HuH-7.5 (cell line): ENCODE measurements at places on chromosomes 11 and 22.

DNA sequence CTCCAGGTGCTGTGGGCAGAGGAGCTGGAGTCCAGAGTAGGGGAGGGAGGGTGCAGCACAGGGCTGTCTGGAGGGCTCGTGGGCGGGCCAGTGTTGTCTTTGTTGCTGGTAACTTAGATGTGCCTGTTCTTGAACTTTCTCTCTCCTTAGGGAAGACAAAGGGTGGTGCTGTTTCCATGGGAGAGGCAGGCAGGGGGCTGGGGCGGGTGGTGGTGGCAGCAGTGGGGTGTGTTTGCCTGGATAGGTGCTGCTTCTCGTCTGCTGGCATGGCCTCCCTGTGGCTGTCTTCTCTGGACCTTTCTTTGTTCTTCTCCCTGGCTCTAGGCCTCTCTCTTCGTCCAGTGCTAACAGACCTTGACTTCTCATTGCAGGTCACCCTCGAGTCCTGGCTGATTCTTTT, 8.5 kb downstream of the SIDT2 start:
- no peak for DNase-seq

DNA sequence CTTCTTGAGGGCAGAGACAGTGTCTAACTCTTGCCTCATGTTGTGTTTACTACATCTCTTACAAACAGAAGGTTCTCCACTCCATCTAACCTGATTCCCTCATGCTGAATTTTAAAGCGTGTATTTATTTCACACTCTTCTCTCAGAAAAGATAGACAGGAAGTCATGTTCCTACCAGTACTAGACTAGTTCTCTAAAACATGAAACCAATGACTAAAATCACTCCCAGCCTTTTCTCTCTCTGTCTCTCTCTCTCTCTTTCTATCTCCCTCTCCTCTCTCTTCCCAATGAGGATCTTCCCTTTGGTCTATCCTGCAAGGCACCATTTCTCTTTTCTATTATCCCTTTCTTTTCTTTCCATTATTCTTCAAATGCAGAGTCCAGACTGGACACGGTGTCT, 391.9 kb upstream of the CADM1 start:
- DNase-seq = no peak

DNA sequence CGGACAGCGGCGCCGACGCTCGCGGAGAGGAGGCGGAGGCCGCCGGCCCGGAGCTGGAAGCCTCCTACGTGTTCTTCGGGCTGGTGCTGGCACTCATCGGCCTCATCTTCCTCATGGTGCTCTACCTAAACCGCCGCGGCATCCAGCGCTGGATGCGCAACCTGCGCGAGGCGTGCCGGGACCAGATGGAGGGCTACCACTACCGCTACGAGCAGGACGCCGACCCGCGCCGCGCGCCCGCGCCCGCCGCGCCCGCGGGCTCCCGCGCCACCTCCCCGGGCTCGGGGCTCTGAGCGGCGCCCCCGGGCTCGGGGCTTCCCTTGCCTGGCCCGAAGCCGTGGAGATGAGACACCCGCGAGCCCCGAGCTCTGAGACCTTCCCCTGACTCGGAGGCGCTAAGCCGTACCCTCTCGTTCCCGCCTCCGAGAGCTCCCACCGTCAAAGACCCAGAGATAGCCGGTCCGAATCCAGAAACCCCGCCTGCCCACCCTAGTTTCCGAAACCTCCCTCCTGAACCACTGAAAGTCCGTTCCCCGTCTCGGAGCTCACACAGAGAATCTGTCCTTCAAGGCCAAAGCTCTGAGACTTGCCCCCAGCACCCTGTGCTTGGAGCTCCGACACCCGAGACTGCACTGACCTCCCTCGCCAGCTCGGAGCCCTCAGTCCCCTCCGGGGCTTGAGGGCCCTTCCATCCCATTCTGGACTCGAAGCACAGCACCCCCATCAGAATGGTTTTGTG, 1.5 kb downstream of the TPBGL start:
- no peak for DNase-seq

- DNase-seq = no peak
These were observed 26.4 kb upstream of the FAT3 start for GRCh38 chr11:92198268-92198667.

GRCh38 chr11:77999446-78000030, 5.1 kb upstream of the INTS4 start:
- DNase-seq = no peak

GRCh38 chr11:19693146-19693545, 19.5 kb upstream of the NAV2 start:
- DNase-seq = no peak

- DNase-seq = no peak
These were observed 12.7 kb downstream of the LIPT2 start for GRCh38 chr11:74480688-74481417.

DNA sequence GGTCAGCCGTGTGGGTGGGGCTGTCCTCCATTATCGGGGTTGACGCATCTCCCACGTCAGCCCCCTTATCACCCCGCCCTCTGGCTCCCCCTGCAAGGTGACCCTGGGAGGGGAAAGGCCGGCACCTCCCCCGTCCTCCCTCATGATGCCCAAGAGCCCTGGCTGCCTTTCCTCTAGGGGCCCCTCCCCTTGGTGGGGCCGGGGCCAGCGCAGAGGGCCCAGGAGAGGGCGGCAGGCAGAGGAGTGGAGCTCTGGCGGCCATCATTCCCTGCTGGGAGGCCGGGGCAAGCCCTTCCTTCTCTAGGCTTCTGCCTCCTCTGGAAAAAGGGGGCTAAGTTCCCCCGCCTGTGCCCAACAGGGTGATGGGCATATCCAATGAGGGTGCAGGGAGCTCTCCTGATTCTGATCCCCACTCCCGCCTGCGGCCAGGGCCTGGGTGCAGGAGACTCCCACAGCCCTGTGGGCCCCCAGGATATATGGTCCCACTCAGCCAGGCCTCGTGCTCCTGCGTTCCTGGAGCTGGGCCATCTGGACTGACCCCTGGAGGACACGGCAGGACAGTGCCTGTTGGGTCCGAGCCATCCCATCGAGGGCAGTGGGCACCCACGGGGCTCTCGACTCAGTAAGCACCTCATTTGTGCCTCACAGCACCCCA, 12.3 kb downstream of the MYRF start:
- no peak for DNase-seq

- DNase-seq = no peak
These were observed 10.8 kb downstream of the LIF start for GRCh38 chr22:30235687-30236170.

DNA sequence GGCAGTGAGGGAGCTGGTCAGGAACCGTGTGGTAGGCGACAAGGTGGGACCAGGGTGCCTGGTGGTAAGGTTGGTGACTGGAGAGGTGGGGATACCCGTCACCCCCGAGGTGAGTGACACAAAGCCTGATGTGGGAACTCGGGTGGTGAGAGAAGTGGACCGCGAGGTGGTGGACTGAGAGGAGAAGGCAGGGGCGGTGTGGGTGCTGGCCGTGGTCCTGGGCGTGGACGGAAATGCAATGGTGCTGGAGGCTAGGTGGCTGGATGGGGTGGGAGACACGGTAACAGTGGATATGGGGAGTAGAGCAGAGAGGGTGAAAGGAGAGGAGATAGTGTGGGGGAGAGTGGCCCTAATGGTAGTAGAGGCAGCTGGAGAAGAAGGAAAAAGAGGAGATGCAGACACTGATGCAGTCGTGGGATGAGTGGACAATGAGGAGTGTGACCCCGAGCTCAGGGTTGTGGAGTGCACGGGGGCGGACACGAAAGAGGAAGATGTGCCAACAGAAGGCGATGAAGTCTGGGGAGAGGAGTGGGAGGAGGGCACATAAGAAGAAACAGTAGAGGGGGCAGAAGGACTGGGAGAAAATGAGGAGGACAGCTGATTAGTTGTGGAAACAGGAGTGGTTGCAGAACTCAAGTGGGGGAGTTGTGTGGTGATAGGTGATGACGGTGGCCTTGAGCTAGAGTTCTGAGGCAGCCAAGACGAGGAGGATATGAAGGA, 20.5 kb downstream of the MUC6 start:
- DNase-seq = no peak

GRCh38 chr11:87444993-87445392, 407.3 kb downstream of the TMEM135 start:
- no peak for DNase-seq

DNA sequence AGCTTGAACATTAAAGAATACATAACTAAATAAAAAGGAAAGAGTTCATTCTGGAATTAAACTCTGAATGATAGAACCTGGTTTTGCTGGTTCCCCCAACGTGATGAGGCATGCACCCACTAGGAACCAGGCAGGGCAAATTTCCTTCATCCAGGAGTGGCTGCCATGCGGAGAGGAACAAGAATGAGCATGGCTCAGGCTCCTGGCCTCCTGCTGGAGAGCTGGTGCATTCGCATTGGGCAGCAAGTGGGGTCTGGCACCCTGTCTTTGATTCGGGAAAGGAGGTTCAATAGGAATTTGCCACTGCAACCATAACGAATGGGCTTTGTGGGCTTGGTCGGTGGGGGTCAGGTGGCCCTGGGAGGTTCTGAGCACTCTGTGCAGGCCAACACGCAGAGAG, 169.8 kb upstream of the TENM4 start:
- no peak for DNase-seq
